ENCODE measurements at places on chromosomes 3 and 15.
A peak's percentile ranks its signal among the peaks of the same experiment; 100 is the strongest.

DNA sequence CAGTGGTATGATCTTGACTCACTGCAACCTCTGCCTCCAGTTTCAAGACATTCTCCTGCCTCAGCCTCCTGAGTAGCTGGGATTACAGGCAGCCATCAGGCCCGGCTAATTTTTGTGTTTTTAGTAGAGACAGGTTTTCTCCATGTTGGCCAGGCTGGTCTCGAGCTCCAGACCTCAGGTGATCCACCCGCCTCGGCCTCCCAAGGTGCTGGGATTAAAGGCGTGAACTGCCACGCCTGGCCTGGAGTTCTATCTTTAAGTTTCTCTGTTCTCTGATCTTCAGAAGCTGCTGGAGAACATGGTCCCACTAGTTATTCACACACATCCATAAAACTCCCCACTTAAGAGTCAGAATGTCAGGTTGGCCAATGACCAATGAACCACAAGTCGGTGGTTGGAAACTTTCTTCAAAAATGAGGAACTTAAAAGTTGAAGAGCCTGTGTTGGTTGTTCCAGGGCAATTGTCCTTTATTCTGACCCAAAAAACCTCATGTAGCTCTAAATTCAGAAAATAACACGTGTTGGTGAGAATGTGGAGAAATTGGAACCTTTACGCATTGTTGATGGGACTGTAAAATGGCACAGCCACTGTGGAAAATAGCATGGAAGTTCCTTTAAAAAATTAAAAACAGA lies 55.9 kb upstream of the PIK3CB start:
- DNase-seq: no peak

- peak; percentile 74 for DNase-seq
These were observed 74.7 kb downstream of the XXYLT1 start for GRCh38 chr3:195196266-195196665.

DNA sequence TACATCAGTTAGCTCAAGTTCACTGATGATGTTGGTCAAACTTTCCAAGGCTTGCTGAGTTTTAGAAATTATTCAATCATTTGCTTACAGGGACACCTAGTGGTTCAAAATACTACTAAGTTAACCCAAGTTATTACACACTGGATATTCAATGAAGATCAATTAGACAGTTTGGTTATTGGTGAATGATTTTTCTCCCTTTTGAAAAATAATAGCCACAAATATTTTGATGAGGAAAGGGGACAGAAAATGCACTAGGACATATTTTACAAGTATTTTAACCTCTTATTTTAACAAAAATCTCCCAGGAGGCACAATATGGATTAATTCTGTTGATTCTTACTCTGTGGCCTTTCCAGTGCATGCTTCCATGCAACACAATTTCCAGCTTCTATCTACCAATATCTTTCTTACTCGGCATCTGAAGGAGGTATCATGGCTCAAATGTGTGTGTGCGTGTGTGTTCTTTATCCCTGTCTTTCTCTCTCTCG lies 20.1 kb upstream of the GOLGA6L2 start:
- peak; percentile 67 for DNase-seq

- no peak for DNase-seq
These were observed 254.5 kb upstream of the RORA start for GRCh38 chr15:61483599-61483998.

GRCh38 chr3:51921081-51921578 lies 18.0 kb upstream of the IQCF1 start:
- DNase-seq: no peak

DNA sequence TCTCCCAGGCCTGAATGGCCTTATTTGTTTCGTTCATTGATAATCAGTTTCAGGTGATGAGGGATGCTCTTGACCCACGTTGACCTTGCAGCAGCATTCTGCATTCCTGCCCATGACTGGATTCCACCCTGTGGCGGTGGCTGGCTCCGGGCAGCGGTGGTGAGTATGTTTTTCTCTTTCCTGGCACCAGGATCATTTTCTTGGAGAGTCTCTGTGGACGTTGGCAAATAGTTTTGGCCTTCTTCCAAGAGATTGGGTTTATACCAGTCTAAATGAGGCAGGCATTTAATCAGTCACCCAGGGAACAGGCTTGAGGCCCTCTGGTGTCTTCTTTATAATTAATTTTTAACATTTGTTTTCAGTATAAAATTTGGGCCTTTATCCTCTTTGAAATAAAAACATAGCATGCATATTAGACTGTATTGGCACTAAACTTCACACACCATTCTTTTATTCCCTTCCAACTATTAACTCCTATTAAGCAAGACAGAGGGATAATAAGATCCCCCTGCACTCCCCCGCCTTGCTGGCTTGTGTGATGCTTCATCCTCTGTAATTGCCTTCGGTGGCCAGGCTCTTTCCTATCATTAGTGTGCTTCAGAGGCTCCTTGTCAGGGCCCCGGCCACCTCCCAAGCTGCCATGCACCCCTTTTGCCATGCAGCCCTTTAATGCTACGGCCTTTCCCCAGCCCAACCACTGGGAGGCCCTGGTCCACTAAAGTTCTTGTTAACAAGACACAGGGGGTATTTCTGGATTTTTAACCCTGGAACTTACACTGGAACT lies 176.2 kb upstream of the TOPAZ1 start:
- peak; percentile 35 for DNase-seq

DNA sequence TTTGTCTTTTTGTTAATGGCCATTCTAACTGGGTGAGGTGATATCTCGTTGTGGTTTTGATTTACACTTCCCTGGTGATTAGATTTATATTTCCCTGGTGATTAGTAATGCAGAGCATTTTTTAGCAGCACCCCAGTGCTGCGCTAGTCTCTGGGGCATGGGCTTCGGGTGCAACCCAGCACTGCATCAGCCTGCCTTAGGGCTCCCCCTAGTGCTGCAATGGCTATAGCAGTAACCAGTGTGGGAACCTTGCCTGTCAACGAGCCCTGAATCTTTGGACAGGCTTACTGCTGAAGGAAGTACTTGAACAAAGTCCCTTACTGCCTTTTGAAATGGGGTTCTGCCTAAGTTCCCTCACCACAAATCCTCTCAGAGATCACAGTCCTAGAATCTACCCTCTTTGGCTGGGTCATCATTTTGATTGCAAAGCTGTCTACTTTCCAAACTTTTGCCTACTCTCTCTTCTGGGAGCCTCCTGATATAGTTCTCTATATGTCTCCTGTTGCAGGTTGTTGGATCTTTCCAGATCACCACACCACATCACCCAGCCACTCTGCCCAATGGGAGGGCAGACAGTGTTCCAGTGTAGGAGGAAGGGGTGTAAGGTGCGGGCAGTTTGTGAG lies 79.2 kb upstream of the CCNL1 start:
- DNase-seq: peak; percentile 50

GRCh38 chr3:180749322-180749721 lies 70.0 kb upstream of the CCDC39 start:
- DNase-seq: no peak

GRCh38 chr15:63517628-63518027 lies 13.2 kb downstream of the USP3 start:
- DNase-seq: no peak

GRCh38 chr3:183560607-183561006 lies 5.1 kb upstream of the KLHL6 start:
- DNase-seq: no peak

- no peak for DNase-seq
These were observed 151.4 kb downstream of the NFKBIZ start for GRCh38 chr3:102000620-102001209.

GRCh38 chr15:96247621-96248305 lies 82.7 kb upstream of the NR2F2 start:
- peak; percentile 44 for DNase-seq

GRCh38 chr3:54123003-54123775 lies 837 bp downstream of the CACNA2D3 start:
- peak; percentile 2 for DNase-seq

GRCh38 chr3:65094723-65095122 lies 406.9 kb upstream of the ADAMTS9 start:
- DNase-seq: peak; percentile 4

DNA sequence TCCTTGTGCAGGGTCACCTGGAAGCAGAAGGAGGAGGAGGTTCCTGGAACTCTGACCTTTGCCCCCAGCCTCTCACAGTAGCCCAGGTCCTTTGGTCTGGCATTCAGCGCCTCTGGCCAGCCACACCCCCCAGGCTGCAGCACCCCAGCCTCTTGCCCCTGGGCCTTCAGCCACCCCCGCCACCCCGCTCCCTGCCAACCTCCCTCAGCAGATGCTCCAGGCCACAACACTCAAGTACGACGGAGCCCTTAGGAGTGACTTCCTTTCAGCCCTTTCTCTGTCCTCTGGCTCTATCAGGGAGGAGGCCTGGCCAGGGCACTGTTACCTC lies 45.2 kb downstream of the GRIP2 start:
- no peak for DNase-seq

DNA sequence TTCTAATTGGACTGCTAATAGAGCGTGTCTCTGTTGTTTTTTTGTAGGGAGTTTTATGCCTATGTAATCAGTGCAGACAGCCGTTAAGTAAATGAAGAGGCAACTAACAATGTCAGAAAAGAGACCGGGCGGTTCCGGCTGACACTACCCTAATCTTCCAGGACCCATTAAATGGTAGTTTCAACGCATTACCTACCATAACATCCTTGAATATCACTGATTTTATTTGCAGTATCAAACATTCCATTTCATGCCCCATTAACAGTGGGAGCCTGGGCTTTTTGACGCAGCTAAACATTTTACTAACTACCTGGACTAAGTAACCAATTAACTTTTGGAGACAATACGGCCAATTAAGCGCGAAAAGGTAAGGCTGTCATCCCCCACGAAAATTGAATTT lies 832.9 kb upstream of the NR2F2 start:
- no peak for DNase-seq

DNA sequence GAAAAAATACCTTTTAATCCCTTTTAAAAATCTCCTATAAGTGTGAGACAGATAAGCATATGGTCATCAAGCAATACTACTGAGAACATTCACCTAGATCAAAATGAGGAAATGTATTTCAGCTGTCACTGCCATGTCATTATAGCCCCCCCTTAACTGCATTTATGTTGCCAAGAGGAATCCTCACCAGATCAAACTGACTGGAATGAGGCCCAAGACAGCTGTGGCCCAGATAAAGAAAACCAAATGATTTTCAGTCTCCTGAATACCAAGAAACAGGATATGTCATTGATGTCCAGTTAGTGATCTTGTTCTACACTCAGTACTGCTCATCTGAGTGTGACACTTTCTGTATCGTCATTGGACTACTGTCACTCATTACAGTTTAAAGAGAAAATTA lies 35.1 kb upstream of the CPB1 start:
- DNase-seq: no peak

DNA sequence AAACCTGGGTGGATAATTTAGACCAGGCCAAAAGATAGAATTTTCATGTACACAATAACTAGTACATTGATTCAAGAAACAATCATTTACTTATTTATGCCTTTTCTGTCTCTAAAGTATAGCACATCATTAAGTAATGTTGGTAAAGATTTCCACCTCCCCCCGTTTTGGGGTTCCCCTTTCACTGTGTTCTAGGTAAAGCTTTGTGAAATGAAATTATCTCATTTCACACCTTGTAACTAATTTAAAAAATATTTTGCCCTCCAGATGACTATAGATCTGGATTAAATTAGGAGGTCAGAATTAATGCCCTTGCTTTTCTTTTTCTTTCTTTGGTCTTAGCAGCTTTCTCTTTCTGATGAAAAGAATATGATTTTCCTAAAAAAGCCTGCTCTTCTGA lies 328.5 kb upstream of the TBC1D5 start:
- DNase-seq: no peak

- DNase-seq: no peak
These were observed 28.6 kb upstream of the ST8SIA2 start for GRCh38 chr15:92365084-92365483.

DNA sequence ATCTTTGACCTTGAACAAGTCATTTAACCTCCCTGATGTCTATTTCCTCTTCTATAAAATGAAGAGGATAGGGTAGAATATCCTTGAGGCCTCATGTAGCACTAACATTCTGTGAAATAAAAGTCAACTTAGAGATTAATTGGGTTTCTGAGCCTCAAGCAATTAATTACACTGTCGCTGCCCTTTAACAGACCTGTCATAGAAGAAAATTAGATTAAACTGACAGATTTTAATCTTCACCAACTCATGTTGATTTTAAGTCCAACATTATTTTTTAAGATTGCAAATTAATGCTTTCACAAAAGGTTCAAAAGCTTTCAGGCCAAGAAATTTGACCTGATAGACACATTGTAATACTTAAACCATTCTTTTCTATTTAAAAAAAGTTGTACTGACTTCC lies 8.1 kb upstream of the MNS1 start:
- DNase-seq: no peak

DNA sequence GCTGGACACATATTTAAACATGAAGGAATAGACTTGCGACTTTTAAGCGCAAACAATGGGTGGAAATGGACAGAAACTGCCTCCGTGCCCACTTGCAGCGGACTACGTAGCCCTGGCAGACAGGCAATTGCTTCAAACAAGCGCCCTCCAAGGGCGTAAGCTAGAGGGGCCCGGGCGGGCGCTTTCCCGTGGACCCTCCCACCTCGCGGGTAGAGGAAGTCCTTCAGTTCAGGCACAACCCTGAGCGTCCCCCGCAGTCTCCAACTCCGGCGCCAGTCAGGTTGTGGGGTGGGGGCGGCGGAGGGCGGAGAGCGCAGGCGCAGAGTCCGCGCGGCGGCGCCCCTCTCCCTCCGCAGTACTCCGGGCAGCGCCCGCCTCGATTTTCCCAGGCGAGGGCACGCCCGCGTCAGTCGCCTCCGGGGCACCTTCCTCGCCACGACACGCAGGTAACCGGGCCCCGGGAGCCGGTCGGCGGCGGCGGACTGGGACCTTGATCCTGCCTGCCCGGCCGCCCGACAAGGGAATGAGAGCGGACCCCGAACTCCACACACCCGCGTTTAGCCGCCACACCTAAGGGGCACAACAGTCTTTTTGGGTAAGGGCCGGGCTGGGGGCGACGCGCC lies at the start of gene SLC35G2:
Gene SLC35G2 (plus strand): TSS at position 358 of the 623 bp plus-strand sequence. CDS start 35,335 bp downstream, outside the sequence.
- DNase-seq: peak; percentile 77

- no peak for DNase-seq
These were observed 161.7 kb downstream of the POLR2M start for GRCh38 chr15:57867970-57868798.

DNA sequence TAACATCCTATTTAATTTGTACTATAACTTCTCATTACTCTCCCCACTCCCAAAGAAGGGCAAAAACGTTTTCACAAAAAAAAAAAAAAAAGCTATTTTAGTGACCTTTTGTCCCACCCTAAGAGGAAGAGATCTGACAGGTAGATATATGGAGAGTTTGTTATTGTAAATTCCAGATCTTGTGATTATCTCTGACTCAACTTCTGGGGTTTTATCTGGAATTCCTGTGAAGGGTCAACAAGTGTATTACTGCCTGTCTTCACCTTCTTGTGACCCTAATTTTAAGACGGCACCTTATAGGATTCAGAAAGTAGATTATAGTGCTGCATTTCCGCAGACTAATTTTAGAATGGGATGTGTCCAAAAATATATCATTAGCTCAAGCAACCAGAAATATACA lies 205.9 kb upstream of the CDIN1 start:
- no peak for DNase-seq

DNA sequence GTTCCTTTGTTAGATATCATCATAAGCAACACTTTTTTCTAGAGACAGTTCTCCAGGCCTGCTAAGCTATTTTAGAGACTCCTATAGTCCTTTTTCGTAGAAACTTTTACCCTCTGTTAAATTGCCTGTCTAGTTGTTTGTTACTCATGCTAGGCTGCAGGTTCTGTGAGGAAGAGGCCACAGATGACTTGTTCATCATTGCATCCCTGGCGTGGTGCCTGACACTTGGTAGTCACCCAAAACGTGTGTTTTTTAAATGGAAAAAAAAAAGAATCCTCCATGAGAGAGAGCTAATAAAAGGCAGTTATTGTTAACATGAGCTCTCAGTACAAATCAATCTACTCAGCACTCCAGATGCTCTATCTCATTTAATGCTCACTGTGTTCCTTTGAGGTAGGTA lies 35.1 kb downstream of the CCDC54 start:
- DNase-seq: no peak

All from adipocyte (in vitro differentiated cells).